ENCODE measurements at places on chromosomes 12 and 14.

GRCh38 chr14:57671021-57671420 is 177.4 kb upstream of the CCDC198 start:
- DNase-seq, result no peak

DNA sequence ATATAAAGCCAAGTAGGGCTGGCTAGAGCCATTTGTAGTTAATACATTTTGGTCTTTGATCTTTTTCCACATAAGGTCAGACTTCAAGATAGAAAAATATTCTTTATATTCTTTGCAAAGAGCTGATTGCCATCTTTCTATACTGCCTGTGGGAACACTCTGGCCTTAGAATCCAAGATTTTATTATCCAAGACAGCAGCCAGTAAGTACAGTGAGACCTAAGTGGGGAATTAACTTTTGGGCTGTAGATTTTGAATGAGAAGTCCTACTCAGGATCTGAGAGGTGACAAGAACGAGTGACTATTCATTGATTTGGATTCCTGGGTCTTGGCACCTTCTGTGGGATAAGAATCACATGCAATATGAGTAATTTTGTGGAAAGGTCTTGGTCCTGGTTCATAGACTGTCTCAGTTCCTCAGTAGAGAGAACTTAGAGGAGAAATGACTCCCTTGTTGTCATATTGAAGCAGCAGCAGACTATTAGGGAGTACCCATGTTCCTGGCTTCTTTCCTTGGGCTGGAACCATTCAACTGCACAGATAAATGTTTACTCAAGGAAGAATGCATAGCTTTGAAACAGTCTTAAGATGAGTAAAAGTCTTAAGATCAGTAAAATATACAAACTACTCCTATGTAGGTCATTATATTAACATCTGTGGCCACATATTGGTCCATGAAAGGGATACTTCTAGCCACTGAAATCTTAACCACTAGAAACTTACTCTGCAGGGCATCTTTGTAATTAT is 353.8 kb downstream of the RAD51B start:
- DNase-seq, result no peak

- no peak for DNase-seq
These were observed 28.8 kb downstream of the DRAM1 start for GRCh38 chr12:101906226-101906625.

DNA sequence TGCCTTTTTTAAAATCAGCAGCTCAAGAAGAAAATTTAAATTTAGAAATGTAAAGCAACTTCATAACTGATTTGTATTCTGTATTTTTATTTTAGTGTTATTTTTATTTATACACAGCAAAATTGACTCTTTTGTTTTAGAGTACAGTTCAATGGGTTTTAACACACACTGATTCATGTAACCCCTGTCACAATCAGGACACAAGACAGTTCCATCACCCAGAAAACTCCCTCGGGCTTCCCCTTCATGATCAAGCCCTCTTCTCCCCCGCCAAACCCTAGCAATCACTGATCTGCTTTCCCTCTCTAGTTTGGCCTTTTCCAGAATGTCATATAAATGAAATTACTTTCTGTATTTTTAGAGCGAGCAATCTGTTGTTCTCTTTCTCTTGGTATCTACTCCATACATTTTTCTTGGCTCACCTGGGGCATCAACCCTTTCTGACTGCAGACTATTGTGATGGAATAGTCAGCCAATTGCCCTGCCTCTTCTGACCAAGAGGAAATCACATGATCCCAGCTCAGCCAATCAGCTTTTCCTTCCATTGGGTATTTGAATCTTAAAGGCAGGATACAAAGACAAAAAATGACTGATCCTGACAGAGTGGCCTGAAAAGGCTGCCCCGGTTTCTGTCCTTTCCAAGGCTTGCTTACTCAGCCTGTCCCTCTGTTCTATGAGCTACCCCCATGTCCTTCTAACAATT is 5.3 kb downstream of the SLC5A8 start:
- DNase-seq, result no peak

GRCh38 chr14:31457665-31458659 is 656 bp upstream of the DTD2 start:
- no peak for DNase-seq

DNA sequence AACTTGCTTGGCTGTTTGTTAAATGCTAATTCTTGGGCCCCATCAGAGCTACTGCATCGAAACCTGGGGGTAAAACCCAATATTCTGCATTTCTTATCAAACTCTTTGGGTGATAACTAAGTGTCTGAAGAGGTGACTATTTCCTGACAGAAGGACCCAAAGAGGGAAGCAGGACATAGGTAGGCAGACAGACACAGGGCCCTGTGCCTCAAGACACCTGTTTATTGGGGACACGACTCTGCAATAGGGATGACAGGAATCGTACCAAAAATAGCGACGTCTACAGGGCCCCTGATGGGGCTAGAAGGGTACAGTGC is 8.6 kb downstream of the ZNF219 start:
- DNase-seq, result no peak

DNA sequence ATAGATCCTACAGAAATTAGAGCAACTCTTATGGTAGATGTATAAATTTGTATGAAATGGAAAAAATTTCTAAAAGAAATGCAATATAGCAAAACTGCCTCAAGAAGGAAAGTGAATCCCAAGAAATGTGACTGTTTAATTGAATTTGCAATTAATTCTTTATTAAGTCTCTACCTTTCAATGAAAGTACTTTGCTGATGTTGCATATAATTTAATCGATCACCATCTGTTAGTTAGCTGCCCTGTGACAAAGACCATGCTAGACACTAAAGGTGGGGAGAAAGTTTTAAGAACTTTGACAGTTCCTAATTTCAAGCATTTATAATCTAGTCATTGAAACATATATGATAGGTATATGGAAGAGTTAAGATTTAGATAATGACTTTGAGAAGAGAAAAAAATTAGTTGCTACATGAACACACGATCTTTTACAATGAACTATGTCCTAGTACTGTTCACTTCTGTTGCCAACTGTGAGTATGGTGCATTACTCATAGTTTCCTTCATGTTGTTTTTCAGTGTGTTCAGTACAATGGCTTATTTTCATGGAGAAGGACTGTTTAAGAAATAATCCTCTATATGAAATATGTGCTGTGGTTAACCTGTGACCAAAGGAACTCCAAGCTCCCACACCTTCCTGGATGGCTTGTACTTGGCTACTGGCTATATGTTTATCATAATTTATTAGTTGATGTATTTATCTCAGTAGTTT is 128.4 kb downstream of the METTL25 start:
- DNase-seq, result no peak

DNA sequence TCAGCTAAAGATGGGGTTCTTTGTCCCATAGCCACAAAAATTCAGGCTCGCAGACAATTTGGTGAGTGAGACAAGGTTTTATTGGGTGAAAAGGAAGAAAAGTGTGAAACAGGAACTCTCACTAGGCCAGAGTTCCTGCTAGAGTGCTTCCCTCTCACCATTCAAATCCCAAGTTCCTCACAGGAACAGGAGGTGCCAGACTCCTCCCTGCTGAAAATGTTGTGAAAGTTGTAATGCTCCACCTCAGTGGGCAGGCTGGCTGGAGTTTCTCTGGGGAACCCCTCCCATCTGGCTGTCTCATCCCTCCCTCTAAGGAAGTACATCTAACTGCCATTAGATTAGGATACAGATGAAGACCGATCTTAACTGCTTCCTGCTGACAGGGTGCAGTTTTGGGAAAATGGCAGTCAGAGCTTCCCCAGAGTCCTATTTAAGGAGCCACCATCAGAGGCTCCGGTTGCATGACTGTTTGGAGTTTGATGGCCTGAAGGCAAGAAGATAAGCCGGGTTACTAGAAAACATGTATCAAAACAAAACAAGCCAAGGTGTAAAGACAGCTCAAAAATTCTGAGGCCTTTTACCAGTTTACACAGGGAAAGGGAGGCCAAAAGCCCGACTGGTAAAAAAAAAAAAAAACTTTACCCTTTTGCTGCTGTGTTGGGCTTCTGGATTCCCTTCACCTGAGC is 127.6 kb downstream of the FSCB start:
- no peak for DNase-seq

GRCh38 chr12:81022531-81022930 is 55.3 kb upstream of the ACSS3 start:
- no peak for DNase-seq

- no peak for DNase-seq
These were observed 19.2 kb upstream of the PLEKHA5 start for GRCh38 chr12:19110221-19110940.

DNA sequence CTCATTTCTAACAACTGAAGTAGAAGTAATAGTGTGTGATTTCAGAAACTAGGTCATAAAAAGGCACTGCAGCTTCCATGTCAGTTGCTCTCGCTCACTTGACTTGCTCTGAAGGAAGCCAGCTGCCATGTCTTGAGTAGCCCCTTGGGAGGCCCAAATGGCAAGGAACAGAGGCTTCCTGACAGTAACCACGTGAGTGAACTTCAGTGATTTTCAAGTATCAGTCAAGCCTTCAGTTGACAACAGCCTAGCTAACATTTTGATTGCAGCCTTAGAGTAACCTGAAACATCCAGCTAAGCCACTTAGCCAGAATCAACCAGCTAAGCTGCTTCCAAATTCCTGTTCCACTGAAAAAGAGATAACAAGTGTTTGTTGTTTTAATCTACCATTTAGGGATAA is 26.7 kb downstream of the TOGARAM1 start:
- DNase-seq, result no peak

DNA sequence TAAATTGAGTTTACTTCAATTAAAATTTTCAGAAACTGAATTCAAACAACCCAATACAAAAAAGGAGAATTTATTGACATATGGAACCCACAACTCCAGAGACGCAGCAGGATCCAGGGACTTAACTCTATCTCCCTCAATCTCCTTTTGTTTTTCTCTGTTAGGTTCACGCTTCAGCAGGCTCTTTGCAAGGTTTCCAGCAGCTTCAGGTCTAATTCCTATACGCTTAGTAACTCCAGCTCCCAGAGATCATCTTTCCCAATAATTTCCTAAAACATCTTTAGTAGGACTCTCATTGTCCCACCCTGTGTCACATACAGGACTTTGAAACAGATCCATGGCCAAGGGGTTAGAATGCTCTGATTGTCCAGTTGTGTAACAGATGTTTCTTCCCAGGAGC is 175.2 kb downstream of the RMST start:
- DNase-seq, result no peak

- no peak for DNase-seq
These were observed 90.8 kb upstream of the NPAS3 start for GRCh38 chr14:32847867-32848266.

- DNase-seq, result no peak
These were observed 5.4 kb downstream of the TTC7B start for GRCh38 chr14:90810806-90811205.

DNA sequence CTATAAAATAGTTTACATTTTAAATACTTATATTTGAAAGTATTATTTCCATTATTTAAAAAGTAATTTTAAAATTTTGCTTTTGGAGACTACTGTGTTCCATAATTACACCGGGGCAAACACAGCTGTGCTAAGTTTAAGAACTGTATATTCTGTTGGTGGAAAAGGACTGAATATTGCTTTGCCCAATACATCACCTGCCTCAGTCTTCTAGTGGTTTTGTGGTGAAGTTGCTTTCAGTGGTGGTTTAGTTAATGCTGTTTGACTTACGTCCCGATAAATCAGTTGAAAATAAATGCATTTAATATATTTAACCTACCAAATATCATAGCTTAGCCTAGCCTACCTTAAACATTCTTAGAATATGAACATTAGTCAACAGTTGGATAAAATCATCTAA is 23.4 kb downstream of the FBXO34 start:
- no peak for DNase-seq

GRCh38 chr12:89372584-89373370 is 20.5 kb upstream of the DUSP6 start:
- DNase-seq, result no peak

DNA sequence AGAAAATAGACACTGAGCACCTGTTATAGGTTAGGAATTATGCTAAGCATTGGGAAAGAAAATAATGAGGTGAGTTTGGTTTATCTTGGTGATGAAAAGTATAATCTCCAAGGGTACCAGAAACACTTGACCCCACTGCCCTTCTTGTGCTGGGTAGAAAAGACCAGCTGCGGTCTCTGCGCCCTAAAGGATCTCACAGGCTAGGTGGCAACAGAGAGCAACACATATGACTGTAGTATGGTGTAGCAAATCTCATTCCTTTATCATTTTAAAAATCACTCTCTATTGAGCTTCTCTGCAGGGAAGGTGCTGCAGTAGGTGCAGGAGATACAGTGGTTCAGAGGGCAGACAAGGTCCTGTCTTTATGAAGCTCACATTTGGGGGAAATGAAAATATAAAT is 26.1 kb downstream of the NRXN3 start:
- DNase-seq, result no peak

DNA sequence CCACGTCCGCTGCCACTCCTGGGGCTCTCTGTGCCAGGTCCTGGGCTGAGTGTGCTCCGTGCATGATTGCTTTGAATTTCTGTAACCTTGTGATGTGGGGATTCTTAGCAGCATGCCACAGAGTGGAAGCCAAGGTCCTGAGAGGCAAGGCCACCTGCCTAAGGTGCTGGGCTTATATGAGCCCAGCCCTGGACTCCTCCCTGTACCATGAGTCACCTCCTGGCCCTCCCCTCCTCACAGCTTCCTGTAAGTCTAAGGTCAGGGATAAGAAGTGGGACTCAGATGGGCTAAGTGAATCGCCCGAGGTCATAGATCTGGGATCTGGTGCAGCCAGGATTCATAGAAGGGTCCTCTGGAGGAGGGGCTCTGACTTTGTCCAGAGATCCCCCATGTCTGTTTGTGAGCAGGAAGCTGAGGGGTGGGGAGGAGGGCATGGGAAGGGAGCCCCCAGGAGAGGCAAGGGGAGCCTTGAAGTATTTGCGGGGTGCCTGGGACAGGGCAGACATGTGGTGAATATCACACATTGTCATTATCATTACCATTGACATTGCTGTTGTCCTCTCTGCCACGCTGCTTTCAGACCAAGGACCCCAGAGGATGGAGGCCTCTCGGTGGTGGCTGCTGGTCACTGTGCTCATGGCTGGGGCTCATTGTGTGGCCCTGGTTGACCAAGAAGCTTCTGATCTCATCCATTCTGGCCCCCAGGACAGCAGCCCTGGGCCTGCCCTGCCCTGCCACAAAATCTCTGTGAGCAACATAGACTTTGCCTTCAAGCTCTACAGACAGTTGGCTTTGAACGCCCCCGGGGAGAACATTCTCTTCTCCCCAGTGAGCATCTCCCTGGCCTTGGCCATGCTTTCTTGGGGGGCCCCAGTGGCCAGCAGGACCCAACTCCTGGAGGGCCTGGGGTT is 28.8 kb downstream of the SERPINA3 start:
- no peak for DNase-seq

DNA sequence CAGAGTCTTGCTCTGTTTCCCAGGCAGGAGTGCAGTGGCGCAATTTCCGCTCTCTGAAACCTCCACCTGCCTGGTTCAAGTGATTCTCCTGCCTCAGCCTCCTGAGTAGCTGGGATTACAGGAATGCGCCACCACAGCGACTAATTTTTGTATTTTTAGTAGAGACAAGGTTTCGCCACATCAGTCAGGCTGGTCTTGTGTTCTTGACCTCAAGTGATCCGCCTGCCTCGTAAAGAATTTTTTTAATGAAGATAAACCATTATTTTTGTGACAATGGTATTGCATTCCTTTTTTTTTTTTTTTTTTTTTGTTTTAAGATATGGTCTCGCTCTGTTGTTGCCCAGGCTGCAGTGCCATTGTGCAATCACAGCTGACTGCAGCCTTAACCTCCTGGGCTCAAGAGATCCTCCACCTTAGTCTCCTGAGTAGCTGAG is 25.8 kb downstream of the ACVR1B start:
- DNase-seq, result no peak
